ENCODE measurements at places on chromosomes 6 and 20. TPM values are rescaled to one million over a fixed set of nuclear protein-coding genes. Genes with fewer than 3 reads are reported as not detected.

Gene HRH3
- total RNA-seq: 0.15 TPM

DNA sequence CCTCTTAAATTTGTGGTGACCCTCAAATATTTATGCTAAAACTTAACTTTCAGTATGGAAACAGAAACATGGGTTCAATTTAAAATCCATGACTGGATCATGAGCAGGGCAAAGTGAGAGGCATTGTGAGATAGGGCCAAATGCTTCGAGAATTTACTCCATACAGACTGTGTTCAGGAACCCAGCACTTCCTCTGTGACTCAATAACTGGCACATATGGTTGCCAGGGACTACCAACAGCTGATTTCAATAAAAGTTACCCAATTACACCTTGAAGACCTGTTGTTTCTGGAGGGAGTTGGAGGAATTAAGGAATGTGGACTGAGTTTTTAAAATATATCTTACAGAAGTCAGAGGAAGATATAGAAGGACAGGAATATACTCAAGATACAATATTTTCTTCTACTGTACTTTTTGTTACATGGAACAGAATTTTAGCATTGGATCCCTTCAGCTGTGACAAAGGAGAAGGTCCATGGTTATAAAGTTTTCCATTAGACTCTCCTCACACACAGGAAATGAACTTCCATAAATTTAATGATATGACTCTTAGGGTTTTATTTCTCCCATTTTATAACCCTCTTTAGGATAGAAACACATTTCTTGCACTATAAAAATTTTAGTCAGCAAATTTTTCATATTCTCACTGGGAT, 258.5 kb downstream of the KHDC1L start:
- DNase-seq: no peak

Gene ADRM1
- 160 TPM for total RNA-seq

Gene FAM209B
- not detected for total RNA-seq

DNA sequence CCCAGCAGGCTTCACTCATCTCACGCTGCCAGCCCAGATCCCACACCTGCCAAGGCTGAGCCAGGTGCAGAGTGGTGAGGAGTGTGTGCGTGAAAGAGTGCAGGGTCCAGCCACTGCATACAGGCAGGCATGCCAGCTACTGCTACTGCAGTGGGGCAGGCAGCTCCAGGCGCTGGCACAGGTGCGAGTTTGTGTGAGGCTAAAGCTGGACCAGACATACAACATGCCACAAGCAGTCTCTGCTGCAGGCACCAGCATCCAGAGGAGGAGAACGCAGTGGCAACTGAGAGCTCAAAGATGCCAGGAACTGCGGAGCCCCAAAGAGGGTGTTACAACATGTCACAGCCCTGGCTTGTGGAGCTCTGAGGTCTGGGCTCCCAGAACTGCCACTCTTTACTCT, 149.8 kb downstream of the EYS start:
- no peak for DNase-seq

Gene DTNBP1
- total RNA-seq: 5.4 TPM

DNA sequence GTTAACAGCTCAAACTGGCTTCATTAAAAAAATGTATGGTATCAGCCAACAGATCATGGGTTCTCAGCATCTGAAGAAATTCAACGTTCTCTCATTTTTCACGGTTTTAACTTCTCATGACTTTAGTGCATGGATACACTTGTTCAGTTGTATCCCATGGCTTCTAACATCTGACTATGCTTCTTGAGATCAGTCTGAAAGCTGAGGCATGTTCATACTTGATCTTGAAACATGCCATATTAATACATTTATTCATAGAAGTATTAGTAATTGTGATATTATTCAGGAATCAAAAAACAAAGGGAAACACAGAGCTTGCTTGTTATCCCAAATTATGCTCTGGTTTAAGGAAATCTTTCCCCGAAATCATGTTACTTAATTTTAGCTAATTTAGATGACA, 649.4 kb downstream of the PRKN start:
- no peak for DNase-seq

DNA sequence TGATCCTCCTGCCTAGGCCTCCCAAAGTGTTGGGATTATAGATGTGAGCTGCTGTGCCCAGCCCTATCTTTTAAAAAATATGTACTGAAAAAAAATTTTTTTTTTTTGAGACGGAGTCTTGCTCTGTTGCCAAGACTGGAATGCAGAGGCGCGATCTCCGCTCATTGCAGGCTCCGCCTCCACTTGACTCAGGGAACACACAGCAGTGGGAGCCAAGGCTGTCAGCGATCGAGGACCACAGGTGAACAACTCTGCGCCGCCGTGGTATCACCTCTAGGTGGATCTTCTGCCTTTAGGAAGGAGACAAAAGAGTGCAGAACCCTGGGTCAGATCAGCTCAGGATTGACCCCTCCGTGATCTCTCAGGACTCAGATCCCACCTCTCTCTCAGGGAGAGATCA, 13.7 kb downstream of the RAET1E start:
- no peak for DNase-seq

GRCh38 chr6:148495029-148495428, 152.4 kb downstream of the SASH1 start:
- DNase-seq: no peak

Gene GRM1
- 0.13 TPM for total RNA-seq

- DNase-seq: peak; percentile 76
Observed at GRCh38 chr6:116412270-116412669, 41.5 kb downstream of the DSE start.

DNA sequence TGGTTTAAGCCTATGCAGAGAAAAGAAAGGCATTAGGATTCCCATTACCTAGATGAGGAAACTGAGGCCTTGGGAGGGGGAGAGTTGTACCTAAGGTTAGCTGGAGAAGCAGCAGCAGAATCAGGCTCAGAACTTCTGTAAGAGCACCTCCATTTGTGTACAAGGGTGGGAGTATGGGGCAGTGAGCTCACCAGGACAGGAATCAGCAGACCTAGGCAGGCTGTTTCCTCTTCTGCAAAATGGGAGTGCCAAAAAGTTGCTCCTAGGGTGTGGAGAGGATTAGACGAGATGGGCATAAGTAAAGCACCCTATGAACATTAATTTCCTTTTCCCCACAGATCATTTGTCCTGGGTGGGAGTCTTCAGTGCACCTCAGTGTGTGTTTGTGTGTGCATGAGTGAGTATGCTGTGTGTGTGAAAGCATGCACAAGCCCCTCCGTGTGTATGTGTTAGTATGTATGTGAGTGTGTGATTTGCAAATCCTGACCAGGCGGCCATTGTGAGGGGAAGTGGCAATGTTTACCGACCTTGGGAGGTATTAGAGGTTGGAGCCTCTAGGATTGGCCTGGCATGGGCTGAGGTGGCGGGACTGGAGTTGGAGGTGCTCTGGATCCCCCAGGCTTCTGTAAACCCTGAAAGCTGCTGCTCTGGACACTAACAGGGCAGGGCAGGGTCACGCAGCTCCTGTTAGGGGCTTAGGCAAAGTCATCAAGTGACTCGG, 78.8 kb downstream of the VEGFA start:
- DNase-seq: no peak

GRCh38 chr6:112874881-112875280, 527.8 kb downstream of the RFPL4B start:
- DNase-seq: no peak

DNA sequence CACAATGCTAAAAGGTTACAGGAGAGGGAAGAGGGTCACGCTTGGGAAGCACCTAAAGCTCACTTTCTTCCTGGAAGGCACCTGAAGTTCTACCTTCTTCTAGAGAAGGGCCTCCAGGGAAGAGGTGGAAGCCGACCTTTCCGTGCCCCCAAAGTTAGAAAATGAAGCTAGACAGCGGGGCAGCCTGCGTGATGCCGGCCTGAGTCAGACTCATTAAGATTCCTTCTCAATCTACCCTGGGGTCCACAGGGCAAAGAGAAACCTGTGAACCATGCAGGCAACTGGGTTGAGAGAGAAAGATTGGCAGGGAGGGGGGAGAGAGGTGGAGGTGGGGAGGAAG, 54.8 kb upstream of the CCDC167 start:
- no peak for DNase-seq

Gene FAM135A
- 46.5 TPM for total RNA-seq

Gene OR14J1
- not detected for total RNA-seq

Gene RGS17
- total RNA-seq: 15.5 TPM

- no peak for DNase-seq
Observed at GRCh38 chr6:22053391-22053997, 243.3 kb downstream of the PRL start.

DNA sequence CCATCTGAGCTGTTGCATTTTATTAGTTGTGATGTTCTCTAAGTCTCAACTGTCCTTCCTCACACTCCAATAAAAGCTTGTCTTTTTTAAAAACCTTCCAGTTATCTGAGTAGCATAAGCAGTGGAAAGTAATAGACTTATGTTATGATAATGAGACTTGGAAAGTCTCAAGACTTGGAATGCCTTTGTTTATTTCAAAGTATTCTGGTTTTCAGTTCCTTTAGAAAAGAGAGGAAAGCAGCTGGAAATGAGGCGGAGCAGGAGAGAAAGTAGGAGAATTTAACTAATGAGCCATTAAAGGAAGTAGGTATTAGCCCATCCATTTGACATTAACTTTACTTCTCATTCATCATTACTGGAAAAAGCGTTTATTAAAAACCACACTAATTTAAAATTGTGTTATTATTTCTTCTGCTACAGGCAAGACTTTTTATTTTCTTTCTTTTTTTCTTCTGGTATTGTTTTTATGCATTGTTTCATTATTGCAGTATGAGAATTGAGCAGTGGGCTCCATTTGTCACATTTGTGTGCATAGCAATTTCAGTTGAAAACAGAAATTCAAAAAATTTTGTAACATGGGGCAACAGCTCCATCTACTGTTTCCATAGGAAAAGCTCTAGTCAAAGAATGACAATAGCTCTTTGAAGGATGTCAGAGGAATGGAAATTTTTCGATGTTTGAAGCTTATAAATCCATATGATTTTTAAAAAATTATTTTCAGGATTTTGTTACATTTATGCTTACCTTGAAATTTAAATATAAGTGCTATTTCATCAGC, 194.8 kb downstream of the COL9A1 start:
- peak; percentile 88 for DNase-seq

- no peak for DNase-seq
Observed at GRCh38 chr20:49914310-49915117, 815 bp downstream of the SPATA2 start.

DNA sequence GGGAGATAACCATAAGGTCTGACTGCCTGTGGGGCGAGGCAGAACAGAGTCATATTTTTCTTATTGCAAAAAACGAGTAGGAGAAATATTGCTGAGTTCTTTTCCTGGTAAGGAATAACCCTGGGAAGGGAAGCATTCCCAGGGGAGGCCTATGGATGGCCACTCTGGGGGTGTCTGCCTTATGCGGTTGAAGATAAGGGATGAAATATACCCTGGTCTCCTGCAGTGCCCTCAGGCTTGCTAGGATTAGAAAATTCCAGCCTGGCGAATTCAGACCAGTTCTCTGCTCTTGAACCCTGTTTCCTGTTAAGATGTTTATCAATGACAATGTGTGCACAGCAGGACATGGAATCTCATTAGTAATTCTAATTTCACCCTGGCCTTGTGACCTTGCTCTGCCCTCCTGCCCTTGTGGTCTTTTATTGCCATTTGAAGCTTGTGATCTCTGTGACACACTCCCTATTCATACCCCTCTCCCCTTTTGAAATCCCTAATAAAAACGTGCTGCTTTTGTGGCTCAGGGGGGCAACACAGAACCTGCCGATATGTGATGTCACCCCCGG, 491.1 kb upstream of the EYS start:
- peak; percentile 5 for DNase-seq

GRCh38 chr6:82415820-82416219, 52.2 kb downstream of the TPBG start:
- no peak for DNase-seq

Gene PCIF1
- 20.6 TPM for total RNA-seq

GRCh38 chr6:220721-221475, 71.4 kb upstream of the DUSP22 start:
- DNase-seq: no peak

Gene SYNDIG1
- 0.05 TPM for total RNA-seq

Gene MBOAT1
- total RNA-seq: 7.7 TPM

- no peak for DNase-seq
Observed at GRCh38 chr6:83352424-83353061, 78.3 kb downstream of the ME1 start.

- DNase-seq: peak; percentile 63
Observed at GRCh38 chr6:136968837-136969236, 46.7 kb downstream of the SLC35D3 start.

GRCh38 chr6:68233623-68234022, 401.5 kb upstream of the ADGRB3 start:
- no peak for DNase-seq

- no peak for DNase-seq
Observed at GRCh38 chr6:138618168-138618567, 118.9 kb upstream of the NHSL1 start.

Gene CCN5
- not detected for total RNA-seq

DNA sequence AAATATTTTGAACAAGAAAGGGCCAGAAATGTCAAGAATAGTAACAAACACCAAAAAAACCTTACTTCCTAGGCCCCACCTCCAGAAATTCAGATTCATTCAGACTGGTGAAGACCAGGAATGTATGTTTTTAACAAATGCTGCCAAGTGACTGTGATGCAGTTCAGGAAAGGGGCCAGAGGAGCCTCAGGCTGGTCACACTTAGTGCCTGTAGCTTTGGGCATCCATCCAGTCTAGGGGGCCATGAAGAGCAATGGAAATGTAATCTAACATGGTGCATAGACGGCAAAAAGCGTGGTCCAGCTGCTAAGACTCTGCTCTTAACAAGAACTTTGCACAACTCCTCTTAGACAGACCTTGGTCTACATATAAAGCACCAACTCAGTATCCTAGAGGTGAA, 7.1 kb downstream of the GJA1 start:
- no peak for DNase-seq

- peak; percentile 59 for DNase-seq
Observed at GRCh38 chr6:44126320-44127149, 717 bp downstream of the MRPL14 start.

- peak; percentile 45 for DNase-seq
Observed at GRCh38 chr6:22471132-22471690, 98.2 kb upstream of the HDGFL1 start.

DNA sequence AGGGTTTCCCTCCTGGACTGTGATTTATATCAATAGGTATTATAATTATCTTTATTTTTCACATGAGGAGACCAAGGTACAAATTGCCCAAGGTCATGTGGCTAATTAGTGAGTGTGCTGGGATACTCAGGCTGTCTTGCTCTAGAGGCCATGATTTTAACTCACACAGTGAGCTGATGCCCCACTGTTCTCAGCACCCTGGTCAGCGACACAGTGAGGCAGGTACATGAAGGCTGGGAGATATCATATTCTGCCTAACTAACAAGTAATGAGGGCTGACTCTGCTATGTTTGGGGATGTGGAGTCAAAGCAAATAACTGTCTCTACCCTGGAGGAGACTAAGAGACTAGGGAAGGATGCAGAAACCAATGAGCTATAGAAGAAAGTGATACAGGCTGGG, 501.1 kb downstream of the PTPRT start:
- DNase-seq: peak; percentile 74

GRCh38 chr6:17492350-17492749, 99.0 kb downstream of the CAP2 start:
- DNase-seq: no peak

All from SJCRH30 (cell line).